ENCODE measurements at places on chromosomes 1 and 21.

DNA sequence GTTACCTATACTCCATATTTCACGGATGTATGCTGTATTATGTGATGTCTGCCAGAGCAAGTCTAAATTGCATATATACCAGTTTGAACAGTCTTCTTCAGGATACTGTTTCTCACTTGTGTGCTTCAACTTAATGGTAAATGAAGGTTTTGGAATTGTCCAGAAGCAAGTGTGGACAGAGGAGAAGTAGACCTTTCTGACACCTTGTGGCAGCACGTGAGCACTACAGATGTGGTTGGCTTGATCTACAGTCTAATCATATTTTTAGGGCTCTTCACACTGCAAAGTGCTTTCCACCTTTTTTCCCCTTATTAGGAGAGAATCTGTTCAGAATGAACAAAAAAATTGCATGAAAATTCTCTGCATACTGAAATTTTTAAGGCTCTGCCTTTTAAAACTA is 10.9 kb downstream of the MORC3 start:
- DNase-seq = peak; percentile 78
- H3K27me3 ChIP-seq = no peaks in the 10 kb centered on the region
- no peak overlapping the region for H3K27ac ChIP-seq
- H3K4me1 ChIP-seq = no peaks in the 10 kb centered on the region
- H3K4me3 ChIP-seq = no peak overlapping the region
- H3K36me3 ChIP-seq = 0 out of 2 replicates have a peak, but pooled peaks cover 3% of the 10 kb centered on the region

- DNase-seq = no peak
- H3K36me3 ChIP-seq = no peaks in the 10 kb centered on the region
- no peaks in the 10 kb centered on the region for H3K27me3 ChIP-seq
- no peak overlapping the region for H3K27ac ChIP-seq
- H3K4me3 ChIP-seq = no peak overlapping the region
Measured at GRCh38 chr1:214449371-214449770, 102.0 kb downstream of the PTPN14 start.

DNA sequence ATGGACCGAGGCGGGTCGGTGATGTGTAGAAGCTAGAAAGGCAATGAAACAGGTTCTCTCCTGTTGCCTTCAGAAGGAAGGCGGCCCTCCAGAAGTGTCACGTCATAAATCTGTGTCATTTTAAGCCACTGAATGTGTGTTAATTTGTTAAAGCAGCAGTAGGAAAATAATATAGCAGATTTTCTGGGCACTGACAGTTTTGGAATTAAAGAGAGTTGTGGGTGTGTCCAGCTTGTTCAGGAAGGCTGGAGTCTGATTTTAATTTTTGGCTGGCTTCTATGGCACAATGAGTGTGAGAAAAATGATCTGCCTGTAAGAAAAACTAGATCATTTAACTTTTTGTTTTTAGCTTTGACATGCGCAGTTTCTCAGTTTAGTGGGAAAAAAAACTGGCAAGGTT is 177.3 kb downstream of the EDEM3 start:
- no peaks in the 10 kb centered on the region for H3K36me3 ChIP-seq
- H3K4me3 ChIP-seq = no peak overlapping the region
- no peak for DNase-seq

- no peaks in the 10 kb centered on the region for H3K27me3 ChIP-seq
- H3K27ac ChIP-seq = peak overlapping the region; percentile 90
- peaks cover 68% of the 10 kb centered on the region for H3K4me1 ChIP-seq
- H3K36me3 ChIP-seq = peaks cover 25% of the 10 kb centered on the region
Measured at GRCh38 chr1:25561421-25562100, 18.2 kb downstream of the LDLRAP1 start.

GRCh38 chr1:161439280-161440232 is 65.7 kb upstream of the FCGR2A start:
- H3K27ac ChIP-seq = no peak overlapping the region
- H3K4me1 ChIP-seq = peaks cover 5% of the 10 kb centered on the region
- no peak for DNase-seq

DNA sequence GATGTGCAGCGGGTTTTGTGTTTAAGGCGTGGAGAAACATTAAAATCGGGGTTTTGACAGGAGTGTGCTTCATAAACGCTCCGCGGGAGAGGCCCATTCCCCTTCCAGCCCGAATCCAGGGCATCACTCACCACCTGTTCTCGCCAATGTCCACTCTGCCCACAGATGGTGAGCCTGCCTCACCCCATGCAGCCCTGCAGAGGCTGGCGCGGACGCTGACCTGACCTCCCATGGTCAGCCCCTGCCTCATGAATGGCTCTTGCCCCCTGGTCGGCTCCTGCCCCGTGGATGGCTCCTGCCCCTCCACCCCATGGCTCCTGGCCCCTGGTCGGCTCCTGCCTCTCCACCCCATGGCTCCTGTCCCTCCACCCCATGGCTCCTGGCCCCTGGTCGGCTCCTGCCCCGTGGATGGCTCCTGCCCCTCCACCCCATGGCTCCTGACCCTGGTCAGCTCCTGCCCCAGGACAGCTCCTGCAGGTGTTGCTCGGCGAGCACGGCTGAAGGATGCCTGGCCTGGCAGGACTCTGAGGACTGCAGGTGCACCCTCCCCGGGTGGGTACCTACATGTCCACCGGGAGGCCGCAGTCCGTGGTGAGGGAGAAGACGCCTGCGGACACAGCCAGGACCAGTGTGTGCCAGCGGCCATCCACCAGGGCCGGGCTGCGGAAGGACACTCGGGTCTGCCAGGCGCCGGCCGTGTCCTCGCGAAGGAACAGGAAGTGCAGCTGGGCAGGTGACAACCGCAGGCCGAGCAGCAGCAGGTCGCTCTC is 6.7 kb downstream of the KRTAP10-1 start:
- H3K4me1 ChIP-seq = no peaks in the 10 kb centered on the region
- no peak for DNase-seq
- no peaks in the 10 kb centered on the region for H3K36me3 ChIP-seq
- no peak overlapping the region for H3K4me3 ChIP-seq
- H3K27me3 ChIP-seq = peaks cover 92% of the 10 kb centered on the region

DNA sequence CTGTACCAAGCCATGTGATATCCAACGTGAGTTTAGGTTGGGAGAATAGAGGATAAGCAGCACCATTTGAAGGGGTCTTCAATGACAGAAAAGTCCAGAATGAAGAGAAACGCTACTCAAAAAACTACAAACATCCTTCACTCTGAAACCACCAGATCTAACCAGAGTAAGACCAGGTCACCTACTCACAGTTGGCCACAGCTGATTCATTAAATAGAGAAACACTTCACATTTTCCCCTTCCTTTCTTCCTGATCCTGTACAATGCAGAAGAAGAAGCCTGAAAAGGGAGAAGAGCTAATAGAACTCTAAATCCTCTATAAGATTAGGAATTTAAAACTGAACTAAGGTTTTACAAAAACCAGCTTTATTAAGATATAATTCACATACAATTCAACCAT is 19.4 kb upstream of the SETDB1 start:
- DNase-seq = no peak
- no peak overlapping the region for H3K4me3 ChIP-seq
- H3K4me1 ChIP-seq = no peaks in the 10 kb centered on the region

DNA sequence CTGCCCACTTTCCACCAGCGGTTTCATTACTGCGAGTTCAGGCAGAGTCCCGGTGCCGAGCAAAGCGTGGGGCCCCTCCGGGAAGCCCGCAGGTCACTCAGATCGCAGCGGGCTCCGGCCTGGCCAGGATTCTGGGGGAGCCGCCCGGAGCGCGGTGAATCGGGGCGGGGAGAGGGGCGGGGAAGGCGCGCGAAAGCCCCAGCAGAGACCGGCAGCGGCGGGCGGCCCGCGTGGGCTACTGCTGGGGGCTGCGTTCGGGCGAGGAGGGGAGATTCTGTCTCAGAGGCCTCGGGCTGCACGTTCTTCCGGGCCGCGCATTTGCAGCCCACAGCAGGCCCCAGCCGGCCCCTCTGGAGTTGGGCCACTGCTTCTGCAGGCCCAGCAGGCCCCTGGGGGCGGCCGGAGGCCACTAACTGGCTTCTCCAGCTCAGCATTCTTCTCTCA is 64.7 kb downstream of the SCCPDH start:
- no peak overlapping the region for H3K27ac ChIP-seq
- H3K4me1 ChIP-seq = no peaks in the 10 kb centered on the region
- H3K4me3 ChIP-seq = no peak overlapping the region
- DNase-seq = no peak
- H3K27me3 ChIP-seq = no peaks in the 10 kb centered on the region
- no peaks in the 10 kb centered on the region for H3K36me3 ChIP-seq

- no peaks in the 10 kb centered on the region for H3K36me3 ChIP-seq
- no peak overlapping the region for H3K27ac ChIP-seq
- no peak overlapping the region for H3K4me3 ChIP-seq
- H3K4me1 ChIP-seq = no peaks in the 10 kb centered on the region
- peak; percentile 41 for DNase-seq
Measured at GRCh38 chr1:191993549-191993948, 164.7 kb upstream of the RGS18 start.

DNA sequence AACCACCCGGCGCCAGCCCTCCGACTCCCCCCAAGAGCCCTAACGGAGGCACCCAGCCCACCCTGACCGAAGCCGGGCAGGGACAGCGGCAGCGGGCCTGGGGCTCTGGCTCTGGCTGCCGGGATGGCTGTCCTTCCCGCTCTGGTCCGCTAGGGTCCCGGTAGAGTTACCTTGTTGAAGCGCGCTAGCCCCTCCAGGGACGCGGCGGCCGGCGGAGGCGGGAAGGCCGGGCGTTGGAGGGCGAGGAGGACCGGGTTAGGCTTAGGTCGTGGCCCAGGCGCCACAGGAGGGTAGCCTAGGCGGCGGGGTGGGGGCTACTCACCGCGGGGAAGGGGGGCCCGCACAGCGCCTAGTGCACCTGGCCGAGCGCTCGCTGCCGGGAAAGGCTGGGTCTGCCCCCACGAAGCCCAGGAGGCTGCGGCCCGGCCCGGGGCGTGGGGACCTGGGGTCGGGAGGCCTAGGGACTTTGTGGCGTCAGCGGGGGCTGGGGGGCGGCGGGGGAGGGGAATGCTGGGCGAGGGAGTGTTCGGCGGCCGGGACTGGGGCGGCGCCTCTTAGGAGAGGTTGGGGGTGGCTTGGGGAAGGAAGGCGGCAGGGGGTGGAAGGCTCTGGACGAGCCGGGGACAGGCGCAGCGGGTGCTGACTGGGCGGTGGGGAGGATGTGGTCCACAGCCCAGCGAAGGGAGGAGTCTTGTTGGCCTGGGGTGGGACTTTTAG is at the start of gene TRIM17:
Gene TRIM17, minus strand, starts transcription at position 645 of the 717 bp plus-strand sequence. CDS start 1,789 bp downstream, outside the sequence.
- no peak for DNase-seq
- no peak within 1 kb of the TSS for H3K27ac ChIP-seq
- H3K36me3 ChIP-seq = no peaks in the 10 kb centered on the region
- no peaks in the 10 kb centered on the region for H3K27me3 ChIP-seq
- no peaks in the 10 kb centered on the region for H3K4me1 ChIP-seq
- no peak within 1 kb of the TSS for H3K4me3 ChIP-seq

GRCh38 chr1:53381790-53382401 is 54.0 kb upstream of the LRP8 start:
- no peaks in the 10 kb centered on the region for H3K4me1 ChIP-seq
- no peaks in the 10 kb centered on the region for H3K27me3 ChIP-seq
- H3K4me3 ChIP-seq = no peak overlapping the region
- H3K27ac ChIP-seq = no peak overlapping the region
- no peaks in the 10 kb centered on the region for H3K36me3 ChIP-seq

DNA sequence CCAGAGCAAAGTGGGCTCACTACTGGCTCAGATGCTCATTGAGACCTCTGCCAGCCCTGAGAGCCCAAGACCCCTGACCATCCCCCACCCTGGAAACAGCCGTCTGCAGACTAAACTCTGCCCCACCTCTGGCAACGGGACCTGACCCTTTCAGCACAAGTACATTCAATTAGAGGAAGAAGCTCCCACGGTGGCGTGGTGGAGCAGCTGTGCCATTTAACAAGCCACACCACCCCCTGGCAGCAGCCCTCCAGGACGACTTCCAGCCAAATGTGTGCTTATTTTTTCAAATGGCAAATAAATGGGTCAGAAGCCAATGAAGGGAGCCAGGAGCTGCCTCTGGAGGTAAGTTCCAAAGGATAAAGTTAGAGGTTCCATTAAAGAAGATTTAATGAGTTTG is 226.7 kb downstream of the NPHP4 start:
- H3K4me1 ChIP-seq = no peaks in the 10 kb centered on the region
- DNase-seq = no peak
- peaks cover 93% of the 10 kb centered on the region for H3K27me3 ChIP-seq
- no peak overlapping the region for H3K4me3 ChIP-seq
- H3K27ac ChIP-seq = no peak overlapping the region
- H3K36me3 ChIP-seq = no peaks in the 10 kb centered on the region

GRCh38 chr1:27971674-27972073 is 11.9 kb downstream of the XKR8 start:
- H3K27me3 ChIP-seq = no peaks in the 10 kb centered on the region
- H3K27ac ChIP-seq = no peak overlapping the region
- no peak for DNase-seq

- no peaks in the 10 kb centered on the region for H3K27me3 ChIP-seq
- H3K4me1 ChIP-seq = peaks cover 8% of the 10 kb centered on the region
- no peak overlapping the region for H3K4me3 ChIP-seq
- no peak overlapping the region for H3K27ac ChIP-seq
- H3K36me3 ChIP-seq = no peaks in the 10 kb centered on the region
Measured at GRCh38 chr1:198291036-198291435, 134.2 kb downstream of the NEK7 start.

- no peaks in the 10 kb centered on the region for H3K27me3 ChIP-seq
- H3K4me3 ChIP-seq = no peak overlapping the region
- no peak for DNase-seq
- H3K27ac ChIP-seq = no peak overlapping the region
- H3K36me3 ChIP-seq = peaks cover 44% of the 10 kb centered on the region
- H3K4me1 ChIP-seq = peaks cover 7% of the 10 kb centered on the region
Measured at GRCh38 chr21:32360401-32360975, 32.3 kb downstream of the URB1 start.

DNA sequence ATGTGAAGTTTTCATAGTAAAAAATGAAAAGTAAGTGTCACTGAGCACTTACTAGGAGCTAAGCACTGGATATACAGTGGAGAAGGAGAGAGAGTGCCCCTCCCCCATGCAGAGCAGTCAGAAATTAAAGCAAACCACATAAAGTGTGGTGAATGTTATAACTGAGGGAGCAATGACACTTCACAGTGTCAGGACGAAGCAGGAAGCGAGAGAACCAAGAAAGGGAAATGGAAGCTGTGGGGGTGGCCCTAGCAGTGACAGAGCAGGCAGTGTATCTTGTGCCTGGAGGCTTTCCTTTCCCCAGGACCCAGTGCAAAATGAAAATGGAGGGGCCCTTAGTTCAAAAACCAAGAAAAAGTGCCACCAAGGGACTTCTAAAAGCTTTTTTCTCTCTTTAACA is 21.5 kb upstream of the RCAN3 start:
- H3K27me3 ChIP-seq = no peaks in the 10 kb centered on the region
- peak overlapping the region; percentile 7 for H3K27ac ChIP-seq
- peaks cover 4% of the 10 kb centered on the region for H3K4me1 ChIP-seq
- DNase-seq = peak; percentile 34
- H3K36me3 ChIP-seq = no peaks in the 10 kb centered on the region
